ENCODE measurements at places on chromosomes 16 and 17. TPM values are rescaled to one million over a fixed set of nuclear protein-coding genes. Genes with fewer than 3 reads are reported as not detected.

DNA sequence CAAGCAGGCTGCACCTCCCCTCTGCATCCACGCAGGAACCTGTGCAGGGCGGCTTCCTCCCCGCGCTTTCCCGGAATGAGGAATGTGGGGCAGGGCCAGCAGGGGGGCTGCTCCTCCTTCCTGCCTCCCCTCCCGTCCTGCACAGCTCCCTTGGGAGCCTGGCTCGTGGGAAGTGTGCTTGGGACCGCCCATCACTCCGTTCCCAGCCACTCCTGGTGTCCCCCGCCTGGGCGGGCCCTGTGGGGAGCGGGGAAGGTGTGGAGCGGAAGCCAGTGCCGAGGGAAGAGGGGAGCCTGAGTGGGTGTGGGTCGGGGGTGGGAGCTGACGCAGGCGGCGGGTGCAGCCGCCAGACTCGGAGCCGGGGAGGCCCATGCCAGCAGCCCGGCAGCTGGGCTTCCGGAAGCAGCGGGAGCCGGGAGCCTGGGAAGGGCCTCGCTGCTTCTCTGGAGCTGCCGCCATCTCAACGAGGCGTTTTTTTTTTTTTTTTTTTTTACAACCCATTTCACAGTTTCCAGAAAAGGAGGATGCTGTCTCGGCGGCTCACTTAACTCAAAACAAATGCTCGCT, 24.1 kb downstream of the BAHCC1 start:
- peak; percentile 98 for DNase-seq
- peaks cover 68% of the 10 kb centered on the region for H3K4me1 ChIP-seq
- peak overlapping the region; percentile 56 for H3K4me3 ChIP-seq
- H3K36me3 ChIP-seq, result no peaks in the 10 kb centered on the region

DNA sequence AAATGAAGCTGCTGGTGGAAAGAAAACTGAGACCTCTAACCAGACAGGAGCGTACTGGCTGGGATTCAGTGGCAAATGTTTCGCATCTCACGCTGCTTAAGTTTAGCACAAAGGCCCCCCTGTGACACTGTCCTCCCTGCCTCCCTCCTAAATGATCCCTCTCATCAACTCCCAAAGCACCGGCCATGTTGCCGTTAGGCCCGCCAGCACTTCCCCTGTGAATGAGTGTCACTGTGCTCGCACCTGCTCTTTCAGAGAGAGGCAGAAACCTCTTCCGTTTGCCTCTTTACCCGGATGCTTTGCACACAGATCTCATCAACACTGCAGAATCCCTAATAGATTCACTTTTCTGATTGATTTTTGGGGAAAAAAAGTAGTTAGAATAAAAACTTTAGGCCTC, 26.5 kb downstream of the MBTPS1 start:
- no peaks in the 10 kb centered on the region for H3K27me3 ChIP-seq
- no peak overlapping the region for H3K4me3 ChIP-seq
- no peak for DNase-seq
- H3K27ac ChIP-seq, result no peak overlapping the region
- H3K4me1 ChIP-seq, result no peaks in the 10 kb centered on the region
- peaks cover 77% of the 10 kb centered on the region for H3K36me3 ChIP-seq

DNA sequence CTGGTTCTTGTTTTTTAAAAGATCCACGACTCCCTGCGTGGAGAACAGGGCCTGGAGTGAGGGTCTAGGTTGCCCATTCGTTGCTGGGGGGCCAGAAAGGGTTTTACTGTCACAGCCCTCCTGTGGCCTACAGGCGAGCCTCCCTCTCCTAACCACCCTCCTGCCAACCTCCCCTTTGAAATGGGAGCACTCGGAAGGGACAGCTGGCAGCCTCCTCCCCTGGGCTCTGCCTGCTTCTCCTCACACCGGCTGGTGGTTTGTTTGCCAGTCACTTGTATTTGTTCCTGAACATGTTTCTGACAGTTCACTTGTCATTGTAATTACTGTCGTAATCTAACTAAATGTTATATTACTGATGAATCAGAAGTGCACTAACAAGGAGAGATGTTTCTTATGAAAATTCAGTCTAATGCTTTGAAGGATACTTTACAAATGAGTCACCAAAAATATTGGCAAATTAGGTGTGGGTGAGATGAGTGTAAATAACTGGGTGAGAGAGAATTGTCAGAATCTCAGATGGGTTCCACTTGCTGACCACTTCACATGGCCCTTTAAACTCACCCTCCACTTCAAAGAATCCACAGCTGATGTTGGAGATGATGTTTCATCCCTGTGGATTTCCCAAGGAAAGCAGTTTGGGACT, 2.7 kb upstream of the SPPL2C start:
- no peaks in the 10 kb centered on the region for H3K36me3 ChIP-seq
- H3K4me3 ChIP-seq, result no peak overlapping the region

DNA sequence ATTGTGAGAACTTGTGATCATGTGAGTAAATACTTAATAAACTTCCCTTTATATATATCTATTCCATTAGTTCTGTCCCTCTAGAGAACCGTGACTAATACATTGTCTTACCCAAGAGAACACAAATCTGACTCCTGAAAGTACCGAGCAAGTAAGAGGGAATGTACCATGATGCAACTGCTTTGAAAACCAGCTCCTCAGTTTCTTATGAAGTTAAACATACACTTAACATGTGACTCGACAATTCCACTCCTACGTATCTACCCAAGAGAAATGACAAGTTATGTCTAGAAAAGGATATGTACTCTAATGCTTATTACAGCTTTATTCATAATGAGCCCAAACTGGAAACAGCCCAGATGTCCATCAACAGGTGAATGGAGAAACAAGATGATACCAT, 8.8 kb upstream of the GJD3 start:
- H3K27me3 ChIP-seq, result no peaks in the 10 kb centered on the region
- no peaks in the 10 kb centered on the region for H3K36me3 ChIP-seq
- H3K4me3 ChIP-seq, result no peak overlapping the region

The MEIOC gene
- total RNA-seq, result not detected

All from ascending aorta (tissue), 2 donors.